Calu3 (cell line): ENCODE measurements at places on chromosomes 2 and 18. TPM values are rescaled to one million over a fixed set of nuclear protein-coding genes. Genes with fewer than 3 reads are reported as not detected.

Gene THSD7B
- total RNA-seq: not detected in 2 replicates

Gene COLEC11
- total RNA-seq: not detected in 2 replicates

Gene HOXD13
- not detected in 2 replicates for total RNA-seq

Gene IL1RL1
- 0.22 TPM in 1 of 2 replicates, not detected in the other for total RNA-seq

DNA sequence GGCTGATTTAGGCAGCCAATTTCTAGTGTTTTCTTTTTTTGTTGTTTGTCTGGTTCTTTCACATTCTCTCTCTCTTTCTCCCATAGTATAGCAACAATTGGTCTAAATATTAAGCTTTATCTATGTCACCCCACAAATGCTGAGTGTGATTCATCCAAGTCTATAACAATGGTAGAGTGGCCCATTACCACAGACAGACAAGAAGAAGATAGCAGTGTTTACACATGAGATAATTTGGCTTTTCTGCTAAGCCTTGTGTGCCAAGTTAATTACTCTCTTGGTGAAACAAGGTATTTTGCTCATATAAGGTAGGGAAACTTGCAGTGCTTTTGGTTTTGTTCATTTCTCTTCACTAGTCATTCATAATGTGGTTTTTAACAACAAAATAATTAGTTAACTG is 166.5 kb downstream of the SLC8A1 start:
- no peaks in the 10 kb centered on the region for H3K27me3 ChIP-seq
- DNase-seq: no peak
- no peaks in the 10 kb centered on the region for H3K4me1 ChIP-seq
- no peaks in the 10 kb centered on the region for H3K36me3 ChIP-seq
- no peak overlapping the region for H3K27ac ChIP-seq

DNA sequence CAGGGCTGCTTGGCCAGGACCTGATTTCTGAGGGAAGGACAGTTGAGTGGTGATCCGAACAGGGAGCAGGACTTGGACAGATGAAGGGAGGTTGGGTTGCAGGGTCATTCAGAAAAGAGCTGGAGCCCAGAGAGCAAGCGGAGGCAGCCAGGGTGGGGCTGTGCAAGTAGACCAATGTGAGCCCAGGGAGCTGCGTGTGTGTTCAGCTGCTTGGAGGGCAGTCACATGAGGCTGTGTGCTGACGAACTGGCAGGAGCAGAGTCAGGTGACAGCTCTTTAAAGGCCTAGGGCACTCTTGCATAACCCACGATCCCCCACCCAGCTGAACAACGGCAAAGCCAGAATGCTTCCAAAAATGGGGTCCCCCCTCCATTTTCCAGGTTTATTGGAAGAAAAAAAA is 4.6 kb upstream of the MLPH start:
- peaks cover 21% of the 10 kb centered on the region for H3K36me3 ChIP-seq
- peak; percentile 45 for DNase-seq
- H3K27me3 ChIP-seq: peaks cover 48% of the 10 kb centered on the region
- H3K27ac ChIP-seq: peak overlapping the region; percentile 89

DNA sequence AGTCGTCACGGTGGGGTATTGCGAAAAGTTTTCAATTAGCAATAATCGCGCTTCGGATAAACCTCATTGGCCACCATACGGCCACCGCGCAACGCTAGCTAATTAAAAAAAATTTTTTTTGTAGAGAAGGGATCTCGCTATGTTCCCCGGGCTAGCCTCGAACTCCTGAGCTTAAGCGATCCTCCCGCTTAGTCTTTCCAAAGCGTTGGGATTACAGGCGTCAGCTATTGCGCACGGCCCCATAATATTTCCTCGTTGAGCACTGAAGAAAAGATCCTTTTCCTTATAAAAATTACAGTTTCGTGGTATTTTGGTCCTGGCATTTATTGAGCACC is 759 bp upstream of the ACTR1B start:
- DNase-seq: no peak
- H3K27ac ChIP-seq: peak overlapping the region; percentile 97
- no peaks in the 10 kb centered on the region for H3K27me3 ChIP-seq
- H3K4me1 ChIP-seq: no peaks in the 10 kb centered on the region
- H3K4me3 ChIP-seq: peak overlapping the region; percentile 89
- H3K36me3 ChIP-seq: peaks cover 21% of the 10 kb centered on the region

- no peak for DNase-seq
- H3K4me1 ChIP-seq: no peaks in the 10 kb centered on the region
- no peaks in the 10 kb centered on the region for H3K27me3 ChIP-seq
- no peak overlapping the region for H3K27ac ChIP-seq
Observed at GRCh38 chr2:134522496-134523455, 196.0 kb downstream of the TMEM163 start.

GRCh38 chr2:49807689-49808088 is 653.4 kb upstream of the FSHR start:
- no peak for DNase-seq
- H3K36me3 ChIP-seq: no peaks in the 10 kb centered on the region
- no peaks in the 10 kb centered on the region for H3K4me1 ChIP-seq
- H3K4me3 ChIP-seq: no peak overlapping the region
- H3K27me3 ChIP-seq: no peaks in the 10 kb centered on the region

DNA sequence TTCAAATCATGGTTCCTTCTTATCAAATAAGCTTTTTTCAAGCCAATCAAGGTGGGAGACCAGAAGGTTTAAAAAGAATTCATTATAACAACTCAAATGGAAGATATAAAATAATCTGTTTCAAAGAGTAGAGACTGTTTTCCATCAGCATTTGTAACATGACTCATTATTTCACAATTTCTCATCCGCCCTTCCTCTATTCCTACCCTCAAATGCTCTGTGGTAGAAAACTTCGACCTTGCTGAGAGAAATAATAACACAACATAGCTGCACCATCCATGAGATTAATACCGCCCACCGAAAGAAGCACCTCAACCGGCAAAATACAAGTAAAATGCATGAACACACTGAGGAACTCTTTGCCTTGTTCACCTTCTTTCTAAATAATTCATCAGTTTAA is 2039.2 kb upstream of the CELF4 start:
- H3K4me3 ChIP-seq: no peak overlapping the region
- DNase-seq: no peak
- peaks cover 38% of the 10 kb centered on the region for H3K4me1 ChIP-seq
- H3K27ac ChIP-seq: no peak overlapping the region

DNA sequence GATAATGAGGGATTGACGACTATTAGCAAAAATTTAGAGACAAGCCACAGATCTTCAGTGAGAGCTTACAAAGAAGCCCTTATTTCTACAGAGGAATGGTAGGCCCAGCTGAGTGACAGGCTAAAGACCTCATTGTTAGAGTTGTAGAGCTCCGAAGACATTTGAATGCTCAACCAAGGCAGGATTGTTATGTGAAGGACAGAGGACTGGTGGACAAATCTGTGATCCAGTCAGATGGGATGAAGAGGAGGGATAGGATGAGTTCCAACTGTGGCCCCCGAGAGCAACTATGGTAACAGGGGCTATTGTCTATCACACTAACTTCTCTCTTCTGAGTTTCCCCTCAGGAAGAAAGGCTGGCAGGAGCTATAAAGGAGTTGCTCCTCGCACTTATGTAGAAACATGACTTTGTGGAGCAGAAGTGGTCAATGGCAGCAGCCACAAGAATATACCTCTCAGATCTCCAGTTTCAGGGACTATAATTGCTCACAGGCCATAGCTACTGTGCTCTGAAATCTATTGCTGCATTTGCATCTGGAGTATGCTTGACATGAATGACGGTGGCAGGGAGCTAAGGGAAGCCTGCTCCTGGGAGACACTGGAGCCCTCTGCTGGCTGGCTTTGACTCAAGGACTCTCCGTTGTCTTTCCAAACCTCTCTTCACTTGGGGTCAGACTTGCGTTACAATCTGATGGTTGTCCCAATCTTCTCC is 50.3 kb upstream of the GREB1L start:
- H3K27ac ChIP-seq: no peak overlapping the region
- peaks cover 11% of the 10 kb centered on the region for H3K4me1 ChIP-seq
- H3K4me3 ChIP-seq: no peak overlapping the region
- peak; percentile 68 for DNase-seq
